ENCODE measurements at places on chromosomes 4 and X.

GRCh38 chrX:46325312-46325877 lies 219.8 kb downstream of the ZNF674 start:
- peak; percentile 2 for DNase-seq

GRCh38 chrX:153960786-153961185 lies 10.8 kb downstream of the HCFC1 start:
- no peak for DNase-seq

- no peak for DNase-seq
Observed at GRCh38 chr4:113907559-113907958, 71.9 kb downstream of the ARSJ start.

GRCh38 chr4:14111730-14112181 lies 484.2 kb upstream of the BOD1L1 start:
- DNase-seq: no peak

GRCh38 chr4:55410431-55410830 lies 14.7 kb downstream of the TMEM165 start:
- DNase-seq: no peak

GRCh38 chr4:14379183-14379582 lies 623.1 kb upstream of the CPEB2 start:
- no peak for DNase-seq

GRCh38 chr4:64385220-64385619 lies 24.0 kb downstream of the TECRL start:
- no peak for DNase-seq

- no peak for DNase-seq
Observed at GRCh38 chrX:57070185-57070984, 51.0 kb downstream of the SPIN2B start.

DNA sequence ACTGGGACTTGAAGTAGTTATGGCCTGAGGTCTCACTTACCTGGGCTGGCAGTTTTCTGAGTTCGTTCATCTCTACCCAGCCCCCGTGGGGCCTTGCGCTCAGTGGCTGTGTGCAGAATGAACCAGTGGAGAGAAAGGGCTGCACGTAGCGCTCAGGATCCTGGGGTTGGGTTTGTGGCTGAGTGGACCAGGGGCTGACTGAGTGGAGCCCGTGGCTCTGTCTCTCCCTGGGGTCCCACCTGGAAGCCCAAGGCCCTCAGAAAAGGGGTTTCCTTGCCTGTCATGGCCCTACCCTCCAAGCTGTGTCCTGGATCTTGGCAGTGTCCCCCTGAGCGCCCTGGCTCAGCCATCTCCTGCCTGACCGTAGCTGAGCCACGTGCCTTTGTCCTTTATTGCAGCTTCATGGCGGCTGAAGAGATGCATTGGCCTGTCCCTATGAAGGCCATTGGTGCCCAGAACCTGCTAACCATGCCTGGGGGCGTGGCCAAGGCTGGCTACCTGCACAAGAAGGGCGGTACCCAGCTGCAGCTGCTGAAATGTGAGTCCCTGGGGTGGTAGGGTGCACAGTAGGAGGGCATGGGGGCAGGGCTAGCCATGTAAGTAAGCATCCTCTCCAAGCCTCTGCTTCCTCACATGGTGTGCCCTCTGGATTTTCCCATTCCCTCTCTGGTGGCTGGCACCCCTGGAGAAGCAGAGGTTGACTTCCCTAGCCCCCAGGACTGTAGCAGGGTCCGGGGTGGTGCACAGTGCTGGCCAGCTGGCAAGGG lies 23.2 kb upstream of the ADD1 start:
- no peak for DNase-seq

- no peak for DNase-seq
Observed at GRCh38 chrX:134761788-134762187, 103.5 kb upstream of the PLAC1 start.

DNA sequence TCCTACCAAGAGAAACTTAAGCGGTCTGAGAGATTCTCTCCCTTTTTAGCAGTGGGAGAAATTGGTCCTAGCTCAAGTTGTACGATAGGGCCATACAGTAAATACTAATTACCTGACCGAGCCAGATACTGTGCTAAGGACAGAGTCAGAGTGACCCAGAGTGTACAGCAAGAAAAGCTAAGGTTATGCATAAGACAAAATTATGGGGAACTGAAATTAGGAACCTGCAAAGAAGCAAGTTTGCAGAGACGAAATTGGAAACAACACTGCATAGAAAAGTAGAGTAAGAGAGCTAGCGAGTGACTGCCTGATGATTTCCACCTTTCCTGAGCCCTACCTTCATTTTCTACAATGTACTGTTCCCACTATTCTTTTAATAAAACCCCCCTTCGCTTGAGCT lies 278.1 kb downstream of the NKX6-1 start:
- no peak for DNase-seq

- no peak for DNase-seq
Observed at GRCh38 chr4:113636438-113636818, 125.1 kb downstream of the CAMK2D start.

- no peak for DNase-seq
Observed at GRCh38 chr4:1065732-1066131, 47.6 kb downstream of the RNF212 start.

- DNase-seq: no peak
Observed at GRCh38 chr4:55801498-55801897, 18.1 kb upstream of the EXOC1L start.

GRCh38 chrX:84336646-84337045 lies 148.6 kb upstream of the RPS6KA6 start:
- no peak for DNase-seq

DNA sequence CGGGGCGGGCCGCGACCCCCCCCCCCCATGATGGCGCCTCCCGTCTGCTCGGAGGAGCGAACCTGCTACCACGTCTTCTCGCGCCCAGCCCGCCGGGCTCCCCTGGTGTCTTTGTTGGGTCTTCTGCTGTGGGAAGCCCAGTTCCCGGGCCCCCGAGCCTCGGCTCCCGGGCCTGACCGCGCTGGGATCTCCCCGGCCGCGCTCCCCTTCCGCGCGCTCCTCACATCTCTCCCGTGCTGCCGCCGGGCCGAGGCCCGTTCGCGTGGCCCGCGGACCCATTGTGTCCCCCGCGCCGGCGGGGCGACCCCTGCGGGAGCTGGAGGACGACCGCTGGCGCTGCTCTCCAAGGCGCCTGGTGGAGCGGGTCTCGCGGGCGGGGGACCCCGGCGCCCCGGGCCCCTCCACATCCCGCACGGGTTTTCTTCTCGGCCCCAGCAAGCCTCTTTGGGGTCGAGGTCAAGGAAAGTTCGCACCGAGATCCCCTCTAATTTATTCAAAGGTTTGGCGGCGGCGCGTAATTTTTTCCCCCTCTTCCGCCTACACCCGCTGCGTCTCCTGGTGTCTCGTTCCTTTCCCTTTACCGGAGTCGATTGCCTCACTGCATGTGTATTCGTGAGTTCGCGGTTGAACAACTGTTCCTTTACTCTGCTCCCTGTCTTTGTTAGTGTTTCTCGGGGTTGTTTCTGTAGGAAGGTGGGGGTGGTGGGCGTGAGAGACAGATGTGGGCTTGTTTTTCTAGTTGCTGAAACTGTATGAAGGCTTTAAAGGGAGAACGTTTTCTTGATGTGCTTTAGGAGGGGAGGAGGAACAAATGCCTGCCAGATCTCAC lies 770 bp downstream of the SMAD1 start:
- DNase-seq: no peak

DNA sequence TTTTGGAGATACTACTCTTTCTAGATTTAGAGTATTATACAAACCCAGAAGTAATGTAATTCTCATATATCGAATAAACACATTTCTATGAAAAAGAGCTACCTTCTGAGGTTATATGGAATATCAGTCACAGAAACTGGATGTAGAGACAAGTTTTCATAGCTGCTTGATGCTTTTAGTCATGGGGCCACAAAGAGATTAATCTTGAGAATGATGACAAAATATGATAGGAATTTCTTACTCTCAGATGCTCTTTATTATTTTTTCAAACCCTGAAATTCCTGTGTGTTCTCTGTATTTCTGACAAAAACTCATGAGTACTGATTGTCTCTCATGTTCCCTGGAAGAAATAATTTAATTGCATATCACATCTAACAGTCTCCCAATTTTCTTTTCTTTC lies 662.5 kb downstream of the RAPGEF2 start:
- DNase-seq: no peak

GRCh38 chr4:10808591-10808990 lies 124.0 kb upstream of the CLNK start:
- no peak for DNase-seq

- no peak for DNase-seq
Observed at GRCh38 chr4:81954271-81954670, 419.5 kb downstream of the HNRNPD start.

- no peak for DNase-seq
Observed at GRCh38 chr4:186557486-186557885, 2.1 kb upstream of the MTNR1A start.

GRCh38 chr4:55578341-55579010 lies 13.6 kb downstream of the PDCL2 start:
- no peak for DNase-seq

DNA sequence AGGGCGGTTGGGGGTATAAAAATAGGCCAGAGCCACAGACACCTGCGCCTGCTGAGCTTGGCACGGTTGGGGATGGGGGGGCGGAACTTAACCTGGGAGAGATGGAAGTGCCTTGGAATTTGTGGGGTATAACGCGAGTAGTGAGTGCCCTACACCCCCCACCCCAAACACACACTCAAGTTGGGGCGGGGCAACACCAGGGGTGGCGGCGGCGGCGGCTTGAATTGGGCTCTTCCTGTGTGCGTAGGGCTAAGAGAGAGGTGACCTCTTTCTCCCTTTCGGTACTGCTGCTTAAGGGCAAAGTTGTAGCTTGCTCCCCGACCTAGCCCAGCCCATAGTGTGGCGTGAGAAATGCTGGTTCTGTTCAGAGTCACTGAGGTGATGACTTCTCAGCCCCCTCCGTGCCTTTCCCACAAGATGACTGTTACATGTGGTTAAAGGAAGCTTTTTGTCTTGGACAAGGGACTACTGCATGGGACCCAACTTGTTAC lies 839 bp downstream of the STK26 start:
- DNase-seq: no peak

- DNase-seq: no peak
Observed at GRCh38 chrX:39891781-39892180, 206.0 kb downstream of the BCOR start.

DNA sequence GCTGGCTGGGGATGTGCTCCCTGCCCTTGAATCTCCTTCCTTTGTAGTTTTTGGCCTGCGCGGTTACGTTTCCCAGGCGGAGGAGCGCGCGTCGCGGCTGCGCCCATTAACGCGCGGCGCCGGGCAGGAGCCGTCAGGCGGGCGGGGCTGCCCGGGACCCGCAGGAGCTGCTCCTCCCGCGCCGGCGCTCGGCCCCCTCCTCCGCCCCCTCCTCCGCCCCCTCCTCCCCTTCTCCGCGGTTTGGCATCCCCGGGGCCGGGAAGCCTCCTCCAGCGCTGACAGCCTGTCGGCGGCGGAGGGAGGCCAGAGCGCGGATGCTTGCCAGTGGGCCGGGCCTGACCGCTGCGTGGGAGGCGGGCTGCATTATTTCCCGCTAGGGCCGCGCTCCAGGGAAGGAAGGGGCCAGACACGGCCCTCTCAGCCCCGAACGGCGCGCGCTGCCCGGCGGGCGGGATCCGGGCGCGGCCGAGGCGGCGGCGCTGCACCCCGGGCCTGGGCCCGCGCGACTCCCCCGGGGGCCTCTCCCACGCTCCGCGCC lies at the start of gene DCLK2:
Gene DCLK2 (plus strand): TSS at position 405 of the 538 bp plus-strand sequence. CDS start 583 bp downstream, outside the sequence.
- no peak for DNase-seq

DNA sequence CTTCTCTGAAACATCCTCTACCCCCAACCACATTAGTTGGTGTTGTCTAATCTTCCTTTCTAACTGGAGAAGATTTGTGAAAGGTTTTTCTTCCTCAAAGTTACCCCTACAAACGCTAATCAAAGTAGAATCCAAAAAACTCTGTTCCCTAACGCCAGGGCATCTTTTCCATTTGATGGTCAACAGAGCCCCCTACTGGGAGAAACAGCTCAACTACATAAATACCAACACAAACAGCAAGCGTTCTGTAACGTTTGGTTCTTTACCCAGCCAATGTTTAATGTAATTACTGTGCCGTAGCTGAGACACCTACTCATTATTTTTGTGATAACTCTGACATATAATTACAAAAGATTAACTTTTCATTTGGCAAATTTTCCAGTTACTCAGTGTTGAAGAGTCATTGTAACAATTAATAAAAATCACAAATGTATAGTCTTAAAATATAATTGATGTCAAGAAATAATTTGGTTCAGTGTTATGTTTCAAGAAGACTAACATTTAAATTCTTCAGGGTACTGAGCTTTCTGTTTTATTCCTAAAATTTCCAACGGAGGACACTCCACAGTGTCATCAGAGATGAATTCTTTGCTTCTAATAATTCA lies 94.9 kb upstream of the TBC1D9 start:
- no peak for DNase-seq

All from stimulated activated CD8-positive, alpha-beta memory T cell treated with anti-CD3 and anti-CD28 coated beads, Interleukin-7, amount 100 ng/mL, for 1 hour (primary cell).